ENCODE measurements at places on chromosomes 2 and 18. TPM values are rescaled to one million over a fixed set of nuclear protein-coding genes. Genes with fewer than 3 reads are reported as not detected.

Gene SCN2A
- under 0.01 TPM for polyA plus RNA-seq

Gene YPEL5
- polyA plus RNA-seq, result 26.3 TPM

Gene IDH1
- polyA plus RNA-seq, result 39.8 TPM

Gene CHRND
- polyA plus RNA-seq, result not detected

Gene MROH2A
- polyA plus RNA-seq, result 2.2 TPM

Gene SPDYA
- not detected for polyA plus RNA-seq

Gene ADNP2
- 4.1 TPM for polyA plus RNA-seq

Gene EIF2B4
- 42.5 TPM for polyA plus RNA-seq

Gene IL36B
- not detected for polyA plus RNA-seq

Gene GNLY
- 1.2 TPM for polyA plus RNA-seq

Gene C2orf72
- polyA plus RNA-seq, result 1.3 TPM

Gene UBE2E3
- polyA plus RNA-seq, result 52.7 TPM

Gene MARCHF4
- 0.25 TPM for polyA plus RNA-seq

Gene CROCC2
- polyA plus RNA-seq, result 1.3 TPM

Gene FN1
- polyA plus RNA-seq, result 76.8 TPM

Gene UPP2
- 0.22 TPM for polyA plus RNA-seq

Gene ETAA1
- polyA plus RNA-seq, result 3.5 TPM

Gene LBX2
- 1.4 TPM for polyA plus RNA-seq
